Activated CD4-positive, alpha-beta T cell treated with anti-CD3 and anti-CD28 coated beads, Interleukin-2, amount 50 U/mL, for 16 hours (primary cell): ENCODE measurements at places on chromosomes 2 and 18.

DNA sequence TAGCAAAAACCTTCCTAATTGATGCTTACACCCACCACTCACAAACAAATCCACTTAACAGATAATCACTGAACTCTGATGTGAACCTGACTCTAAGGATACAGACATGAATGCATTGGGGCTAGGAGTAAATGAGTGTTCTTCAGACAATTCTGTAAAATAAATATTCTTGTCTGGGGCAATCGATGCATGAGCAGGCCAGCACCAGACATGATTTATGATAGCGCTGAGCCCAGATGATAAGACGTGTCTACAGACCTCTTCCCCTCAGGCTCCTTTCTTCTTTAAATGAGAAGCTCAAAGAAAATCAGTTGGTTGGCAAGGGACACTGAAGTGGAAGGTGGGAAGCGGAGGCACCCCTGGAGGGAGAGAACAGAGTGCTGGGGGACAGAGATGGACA, 27.3 kb upstream of the BIN1 start:
- DNase-seq, result no peak

DNA sequence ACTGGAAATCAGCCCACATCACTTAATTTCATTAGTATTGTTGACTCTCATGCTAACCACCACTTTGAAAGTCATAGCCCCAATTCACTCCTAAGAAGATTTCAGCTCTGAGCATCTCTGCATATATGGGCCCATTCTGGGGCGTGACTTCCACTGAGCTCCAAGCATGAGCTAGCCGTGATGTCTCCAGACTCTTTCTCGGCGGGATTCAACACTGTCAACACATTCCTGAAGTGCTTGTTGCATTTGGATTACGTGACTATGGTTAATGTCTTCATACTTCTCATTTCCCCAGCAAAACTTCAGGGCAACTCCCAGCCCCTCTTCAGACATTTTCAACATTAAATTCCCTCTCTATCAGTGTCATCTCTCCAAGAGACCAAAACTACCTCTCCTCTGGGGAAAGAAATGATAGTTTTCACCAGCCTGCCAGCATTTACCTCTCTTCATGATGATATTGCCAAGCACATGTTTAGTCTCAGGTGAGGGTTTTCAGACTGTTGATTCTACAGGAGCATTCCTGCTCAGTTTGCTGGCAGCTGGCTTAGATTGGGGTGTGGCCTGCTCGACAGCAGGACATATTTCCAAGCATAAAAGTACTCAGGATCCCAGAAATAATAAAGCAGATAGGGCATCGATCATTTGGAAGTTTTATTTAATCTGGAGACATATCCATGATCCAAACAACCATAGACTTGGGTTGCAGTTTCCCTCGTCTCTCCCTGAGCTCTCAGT, 81.7 kb downstream of the FEZ2 start:
- DNase-seq, result no peak

DNA sequence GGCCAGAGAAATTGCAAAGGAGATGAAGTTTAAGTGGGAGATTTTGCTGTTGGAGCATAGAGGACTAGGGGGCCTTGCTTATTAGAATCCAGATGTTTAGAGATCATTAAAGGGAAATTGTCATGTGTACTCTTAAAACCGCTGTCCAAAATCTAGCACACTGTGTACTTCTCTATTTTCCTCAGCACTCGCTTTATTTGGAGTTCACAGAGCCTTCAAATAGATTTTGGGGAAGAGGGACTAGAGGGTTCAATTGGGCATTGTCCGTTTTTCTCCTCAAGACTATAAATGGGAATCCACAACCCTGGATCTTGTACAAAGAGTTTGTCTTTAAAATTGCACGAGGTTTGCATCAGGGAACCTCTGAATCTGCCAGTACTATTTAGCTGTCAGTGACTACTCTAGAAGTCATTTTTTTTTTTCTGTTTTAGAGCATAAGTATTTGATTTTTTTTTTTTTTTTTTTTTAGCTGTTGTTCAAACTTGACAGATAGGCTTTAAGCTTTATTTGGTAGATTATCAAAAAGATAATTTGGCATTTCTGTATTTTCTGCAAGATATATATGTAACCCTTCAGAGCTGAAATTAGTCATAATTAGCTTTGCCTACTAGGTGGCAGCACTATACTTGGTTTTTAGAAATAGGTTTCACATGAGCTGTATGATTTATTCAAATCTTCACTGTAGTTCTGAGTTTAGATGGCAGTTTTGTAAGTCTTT, 14.2 kb downstream of the PMS1 start:
- DNase-seq, result peak; percentile 43

DNA sequence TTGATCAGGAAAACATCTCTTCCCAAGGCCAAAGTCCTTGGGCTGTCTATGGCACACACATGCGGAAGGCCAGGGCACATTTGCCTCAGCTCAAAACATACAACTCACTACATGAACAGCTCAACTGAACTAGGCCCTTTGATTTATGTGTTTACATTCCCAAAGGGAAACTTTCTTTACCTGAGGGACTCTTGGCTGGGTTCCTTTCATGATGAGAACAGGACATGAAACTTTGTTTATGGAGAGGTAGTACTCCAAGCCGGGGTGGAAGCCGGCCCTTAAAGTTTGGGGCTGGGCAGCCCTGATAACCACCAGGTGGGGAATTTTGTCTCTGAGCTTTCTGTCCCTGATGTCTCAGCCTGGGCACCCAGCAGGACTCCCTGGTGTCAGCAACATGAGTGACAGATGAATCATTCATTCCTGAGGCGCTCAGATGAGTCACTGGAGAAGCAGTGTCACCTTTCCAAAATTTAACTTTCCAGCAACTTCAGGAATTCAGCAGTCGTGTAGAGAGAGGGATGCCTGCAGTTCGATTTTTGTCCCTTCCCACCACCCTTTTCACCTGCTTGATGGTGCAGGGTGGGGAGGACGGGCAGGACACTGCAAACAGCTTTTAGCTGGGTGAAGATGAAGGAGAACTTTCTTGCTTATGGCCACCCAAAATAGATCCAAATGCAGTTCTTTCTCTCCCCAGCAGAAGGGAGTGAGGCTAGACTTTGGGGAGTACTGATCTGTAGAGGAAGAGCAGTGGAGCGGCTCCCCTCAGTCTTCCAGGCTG, 331.6 kb downstream of the DYSF start:
- no peak for DNase-seq

GRCh38 chr2:222859786-222860612, 837 bp upstream of the ACSL3 start:
- DNase-seq, result no peak

GRCh38 chr2:186780701-186781316, 68.2 kb downstream of the ZSWIM2 start:
- no peak for DNase-seq

- no peak for DNase-seq
These were observed 114.3 kb downstream of the ARHGEF4 start for GRCh38 chr2:130951018-130951417.

GRCh38 chr2:166031054-166031453, 77.5 kb upstream of the TTC21B start:
- no peak for DNase-seq

DNA sequence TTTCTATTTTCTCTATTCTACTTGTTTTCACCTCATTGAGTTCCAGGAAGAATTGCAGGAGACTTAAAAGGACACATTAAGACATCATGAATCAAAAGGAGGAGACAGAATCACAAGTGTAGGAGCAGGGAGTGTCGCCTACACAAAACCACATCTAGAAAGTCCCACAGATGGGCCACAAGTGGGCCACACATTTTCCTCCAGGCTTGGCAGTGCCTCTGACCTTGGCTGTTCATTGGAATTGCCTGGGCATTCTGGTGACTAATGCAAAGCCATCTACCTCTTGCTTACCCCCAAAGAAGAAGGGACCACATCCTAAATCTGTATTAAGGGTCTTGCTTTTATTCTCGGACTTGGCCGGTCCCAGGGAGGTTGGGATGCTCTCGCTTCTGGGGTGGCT, 103.6 kb downstream of the KLHL29 start:
- DNase-seq, result peak; percentile 8

DNA sequence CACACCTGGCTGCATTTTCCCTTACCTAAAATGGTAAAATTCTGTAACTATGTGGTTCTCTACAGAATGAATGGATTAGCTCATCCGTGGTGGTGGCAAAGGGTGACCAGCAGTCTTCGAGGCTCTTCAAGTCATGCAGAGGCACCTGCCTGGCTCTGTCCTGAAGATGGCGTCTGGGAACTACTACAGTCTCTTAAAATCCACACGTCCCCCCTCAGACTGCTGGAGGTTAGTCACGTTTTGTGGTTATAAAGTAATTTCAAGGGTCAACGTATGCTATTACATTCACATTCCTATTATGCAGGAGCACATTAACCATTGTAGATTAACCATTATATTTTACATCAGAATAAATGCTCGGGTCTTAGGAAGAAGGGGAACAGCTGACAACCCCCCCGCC, 616.7 kb downstream of the GALR1 start:
- no peak for DNase-seq

DNA sequence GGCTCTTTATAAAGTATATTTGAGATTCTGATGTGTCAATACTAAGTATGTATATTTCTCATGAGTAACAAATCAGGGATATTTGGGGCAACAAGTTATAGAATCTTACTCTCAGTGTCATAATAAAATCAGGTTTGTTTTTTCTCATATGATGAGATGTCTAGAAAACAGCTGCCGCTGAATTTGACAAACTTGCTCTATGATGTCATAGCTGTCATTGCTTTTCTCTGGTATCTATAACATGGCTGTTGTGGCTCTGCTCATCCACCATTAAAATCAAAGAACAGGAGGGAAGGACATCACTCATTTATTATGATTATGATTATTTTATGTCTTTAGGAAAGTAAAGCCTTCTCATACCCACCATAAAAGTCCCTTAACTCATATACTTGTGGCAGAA, 417.2 kb upstream of the LRRTM4 start:
- no peak for DNase-seq

DNA sequence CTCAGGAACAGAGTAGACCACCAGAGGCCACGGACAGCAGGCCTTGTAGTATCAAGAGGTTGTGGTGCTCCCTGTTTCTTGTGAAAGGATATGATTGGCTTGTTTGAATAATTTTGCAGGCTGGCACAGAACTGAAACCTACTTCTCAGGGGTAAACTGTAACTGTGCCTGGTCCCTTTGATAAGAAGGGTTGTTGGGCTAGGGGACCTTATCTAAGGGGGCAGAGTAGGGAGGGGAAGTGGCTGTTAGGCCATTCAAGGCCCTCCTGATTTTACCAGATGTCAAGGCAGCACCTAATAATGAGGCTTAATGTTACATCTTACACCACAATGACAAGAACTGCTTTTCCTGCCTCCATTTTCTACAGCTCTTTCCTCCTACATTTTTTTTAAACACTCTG, 45.6 kb downstream of the GPR39 start:
- no peak for DNase-seq

GRCh38 chr2:98530114-98530513, 78.2 kb downstream of the COA5 start:
- no peak for DNase-seq

DNA sequence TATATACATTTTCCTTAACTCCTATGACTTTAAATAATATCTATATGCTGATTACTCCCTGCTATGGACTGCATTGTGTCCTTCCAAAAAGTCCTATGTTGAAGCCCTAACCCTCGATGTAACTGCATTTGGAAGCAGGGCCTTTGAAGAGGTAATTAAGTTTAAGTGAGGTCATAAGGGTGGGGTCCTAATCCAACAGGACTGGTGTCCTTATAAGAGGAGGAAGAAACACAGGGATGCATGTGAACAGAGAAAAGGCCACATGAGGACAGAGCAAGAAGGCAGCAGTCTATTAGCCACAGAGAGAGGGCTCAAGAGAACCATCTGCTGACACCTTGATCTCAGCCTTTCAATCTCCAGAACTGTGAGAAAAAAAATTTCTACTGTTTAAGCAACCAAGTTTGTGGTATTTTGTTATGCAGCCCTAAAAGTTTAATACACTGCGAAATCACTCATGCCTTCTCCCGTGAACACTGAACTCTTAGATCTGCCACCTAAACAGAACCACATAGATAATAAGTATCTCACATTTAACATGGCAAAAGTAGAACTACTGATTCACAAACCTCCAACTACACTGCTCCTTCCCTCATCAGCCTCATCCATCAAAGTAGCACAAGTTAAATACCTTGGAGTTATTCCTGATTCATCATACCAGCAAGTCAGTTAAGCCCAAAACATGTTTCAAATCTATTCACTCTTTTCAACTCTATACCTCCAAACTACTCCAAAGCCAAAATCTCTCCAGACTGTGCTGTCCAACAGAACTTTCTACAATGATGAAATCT, 65.4 kb downstream of the HIBCH start:
- DNase-seq, result no peak

- DNase-seq, result no peak
These were observed 7.1 kb upstream of the KCMF1 start for GRCh38 chr2:84963692-84964405.

- DNase-seq, result no peak
These were observed 201.3 kb upstream of the GALNT5 start for GRCh38 chr2:157056200-157056676.

DNA sequence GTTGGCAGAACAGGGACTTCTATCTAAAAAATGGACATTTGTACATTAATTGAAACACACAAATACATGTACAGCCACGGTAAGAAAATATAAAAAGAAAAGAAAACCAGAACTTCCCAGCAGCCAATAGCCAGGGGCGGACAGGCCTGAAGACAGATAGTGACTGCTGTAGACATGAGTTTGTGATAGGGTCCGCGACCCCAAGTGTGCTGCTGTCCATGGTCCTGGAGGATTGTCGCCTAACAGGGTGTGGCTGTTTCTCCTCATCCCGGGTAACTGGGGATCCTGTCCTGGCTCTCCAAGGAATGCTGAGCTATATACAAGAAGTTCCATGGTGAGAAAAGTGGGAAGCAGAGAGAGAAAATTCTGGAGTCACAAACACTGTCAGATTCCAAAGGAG, 266.5 kb upstream of the SALL3 start:
- DNase-seq, result no peak

- no peak for DNase-seq
These were observed 4.7 kb downstream of the PLCL1 start for GRCh38 chr2:197809064-197809463.

DNA sequence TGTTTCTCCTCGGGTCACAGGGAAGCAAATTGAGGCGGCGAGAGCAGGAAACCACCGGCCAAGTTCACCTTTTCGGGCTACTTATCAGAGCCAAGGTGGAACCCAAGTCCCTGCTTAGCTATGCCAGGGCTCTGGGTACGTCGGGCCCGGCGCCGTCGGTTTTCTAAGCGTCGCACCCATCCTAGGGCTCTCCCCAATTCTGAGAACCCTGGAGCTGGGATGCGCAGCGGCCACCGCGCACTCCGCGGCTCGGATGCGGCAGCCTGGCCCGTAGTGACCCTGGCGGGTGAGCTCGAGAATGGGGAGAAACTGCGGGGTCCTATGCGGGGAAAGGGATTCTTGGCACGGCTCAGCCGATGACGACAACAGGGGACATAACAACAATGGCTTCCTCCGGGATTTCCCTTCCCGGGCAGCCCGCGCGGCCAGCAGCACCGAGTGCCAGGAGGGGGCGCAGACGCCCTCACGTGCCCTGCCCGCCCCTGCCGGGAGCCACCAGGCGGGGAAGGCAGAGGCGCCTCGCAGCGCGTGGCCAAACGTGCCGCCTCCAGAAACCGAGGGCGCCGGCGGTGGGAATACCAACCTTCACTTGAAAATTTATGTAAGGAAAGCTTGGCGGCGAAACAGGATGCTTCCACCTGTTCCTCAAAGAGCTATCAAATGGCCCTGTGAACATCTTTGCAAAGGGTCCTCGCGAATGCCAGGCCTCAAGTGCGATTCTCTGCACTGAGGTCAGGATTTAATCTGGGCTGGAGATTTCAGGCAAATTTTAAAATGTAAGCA, 2.1 kb upstream of the SLC30A3 start:
- DNase-seq, result peak; percentile 63

GRCh38 chr2:43047187-43047780, 179.1 kb downstream of the ZFP36L2 start:
- peak; percentile 31 for DNase-seq
